ENCODE measurements at places on chromosomes 2 and 18. TPM values are rescaled to one million over a fixed set of nuclear protein-coding genes. Genes with fewer than 3 reads are reported as not detected.

DNA sequence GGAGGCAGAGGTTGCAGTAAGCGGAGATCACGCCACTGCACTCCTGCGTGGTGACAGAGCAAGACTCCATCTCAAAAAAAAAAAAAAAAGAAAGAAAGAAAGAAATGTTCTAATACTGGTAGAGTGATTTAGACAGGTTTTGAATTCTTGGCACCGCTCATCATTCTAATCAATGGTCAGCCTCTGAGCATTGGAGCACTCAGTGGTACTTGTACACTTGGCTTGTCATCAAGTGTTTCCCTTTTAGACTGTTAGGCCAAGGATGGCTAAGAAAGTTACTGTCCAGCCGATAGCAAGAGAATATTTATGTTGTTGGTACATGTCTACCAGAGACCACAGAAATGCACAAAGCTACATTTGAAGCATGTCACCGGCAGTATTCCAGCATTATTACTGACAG is 444.1 kb upstream of the RAB12 start:
- DNase-seq, result peak; percentile 38

SPATA3 gene
- not detected for total RNA-seq

DNA sequence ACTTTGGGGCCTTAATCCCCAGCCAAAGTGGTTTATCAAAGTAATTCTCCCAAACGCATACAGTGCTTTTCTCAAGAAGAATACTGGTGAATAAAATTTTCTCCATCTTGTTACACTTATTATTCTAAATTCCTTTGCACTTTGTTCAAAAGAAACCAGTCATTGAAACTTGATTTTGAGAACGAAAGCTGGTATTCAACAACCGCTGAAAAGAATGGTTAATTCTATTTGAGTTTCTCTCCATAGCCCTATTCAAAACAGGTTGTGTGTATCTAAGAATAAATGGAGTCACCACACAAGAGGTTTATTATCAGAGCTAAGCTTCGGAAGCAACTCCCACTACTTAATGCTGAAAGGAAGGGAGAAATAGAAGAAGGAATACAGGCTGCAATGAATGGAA is 117.7 kb downstream of the C1D start:
- DNase-seq, result no peak

GRCh38 chr2:182132605-182133004 is 147.0 kb downstream of the PPP1R1C start:
- DNase-seq, result no peak

- DNase-seq, result no peak
Measured at GRCh38 chr2:141927536-141927935, 203.3 kb downstream of the LRP1B start.

- no peak for DNase-seq
Measured at GRCh38 chr2:61436092-61436491, 34.8 kb downstream of the USP34 start.

COL5A2 gene
- total RNA-seq, result 10.9 TPM

DNA sequence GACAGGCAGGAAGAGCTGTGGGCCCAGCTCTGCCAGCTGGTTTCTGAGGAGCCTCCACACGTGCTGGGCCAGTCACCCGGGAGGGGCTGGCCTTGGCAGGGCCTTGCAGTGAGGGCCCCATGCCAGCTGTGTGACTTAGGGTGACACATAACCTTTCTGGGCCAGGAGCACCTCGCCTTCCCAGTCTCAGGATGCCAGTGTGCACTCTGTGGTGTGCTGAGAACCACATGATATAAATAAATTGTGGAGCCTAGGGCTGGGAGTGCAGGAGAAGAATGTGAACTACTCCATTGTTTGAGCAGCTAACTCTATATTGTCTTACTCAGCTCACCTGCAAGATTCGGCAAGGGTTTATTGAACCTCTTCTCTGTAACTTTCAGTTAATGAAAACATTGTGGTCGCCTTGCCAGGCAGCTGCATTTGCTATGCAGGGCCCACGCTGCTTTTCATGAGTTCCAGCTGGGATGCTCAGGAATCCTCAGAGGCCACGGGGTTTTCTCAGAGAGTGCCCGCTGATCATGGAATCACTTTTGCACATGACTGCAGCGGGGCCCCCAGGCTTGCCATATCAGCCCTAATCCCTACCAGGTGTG is 222.3 kb downstream of the SH3RF3 start:
- DNase-seq, result peak; percentile 91

All from thyroid gland (tissue), 4 donors.